ENCODE measurements at places on chromosomes 4 and X.

GRCh38 chrX:78106651-78106986 is 2.6 kb downstream of the PGK1 start:
- no peak for DNase-seq

GRCh38 chrX:125205918-125206665 is 113.6 kb upstream of the TEX13C start:
- DNase-seq = no peak

- no peak for DNase-seq
Observed at GRCh38 chr4:17398805-17399204, 113.1 kb downstream of the QDPR start.

GRCh38 chrX:64152857-64153256 is 52.7 kb downstream of the AMER1 start:
- no peak for DNase-seq

DNA sequence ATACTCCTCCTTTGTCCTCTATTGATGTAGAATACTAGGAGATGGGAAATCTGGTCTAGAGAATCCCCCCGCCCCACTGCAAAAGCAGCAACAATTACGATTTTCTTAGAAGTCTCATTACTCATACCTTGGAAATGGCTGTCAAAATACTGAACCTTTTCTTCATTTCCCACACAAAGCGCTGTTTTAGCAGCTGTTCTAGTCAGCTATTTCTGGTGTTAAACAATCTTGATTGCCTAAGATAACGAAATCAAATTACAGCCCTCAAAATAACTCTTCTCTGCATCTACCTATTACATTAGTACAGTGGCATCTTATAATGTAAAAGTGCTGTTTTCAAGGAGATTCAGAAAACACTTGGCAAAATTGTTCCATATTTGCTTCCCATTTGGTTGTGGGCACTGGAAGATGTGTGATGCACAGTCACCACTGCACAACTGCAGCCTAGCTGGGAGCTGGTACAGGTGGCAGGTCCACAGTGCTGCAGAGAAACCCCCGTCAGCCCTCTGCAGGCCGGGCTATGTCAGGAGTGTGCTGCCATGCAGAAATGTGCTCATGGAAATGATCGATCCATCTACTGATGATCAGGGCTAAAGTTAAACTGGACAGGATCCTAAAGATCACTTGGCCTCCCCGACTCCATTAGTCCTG is 50.4 kb downstream of the TBC1D9 start:
- DNase-seq = no peak

DNA sequence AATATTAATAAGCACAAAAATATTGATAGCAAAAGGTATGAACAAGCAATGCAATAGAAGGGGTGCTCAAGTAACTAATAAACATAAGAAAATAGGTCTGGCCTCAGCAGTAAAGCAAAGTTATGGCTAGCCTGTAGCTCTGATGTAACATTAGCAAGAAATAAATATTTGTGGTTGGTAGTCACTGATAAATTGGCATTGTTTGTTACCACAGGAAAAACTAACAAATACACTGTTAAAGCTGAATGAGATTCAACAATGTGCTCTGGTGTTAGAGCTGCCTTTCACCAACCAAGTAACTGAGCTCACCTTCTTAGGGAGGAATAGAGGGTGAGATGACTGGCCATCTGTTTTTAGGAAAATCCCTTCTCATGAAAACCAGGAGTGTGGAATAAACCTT is 71.4 kb downstream of the AREG start:
- DNase-seq = no peak

DNA sequence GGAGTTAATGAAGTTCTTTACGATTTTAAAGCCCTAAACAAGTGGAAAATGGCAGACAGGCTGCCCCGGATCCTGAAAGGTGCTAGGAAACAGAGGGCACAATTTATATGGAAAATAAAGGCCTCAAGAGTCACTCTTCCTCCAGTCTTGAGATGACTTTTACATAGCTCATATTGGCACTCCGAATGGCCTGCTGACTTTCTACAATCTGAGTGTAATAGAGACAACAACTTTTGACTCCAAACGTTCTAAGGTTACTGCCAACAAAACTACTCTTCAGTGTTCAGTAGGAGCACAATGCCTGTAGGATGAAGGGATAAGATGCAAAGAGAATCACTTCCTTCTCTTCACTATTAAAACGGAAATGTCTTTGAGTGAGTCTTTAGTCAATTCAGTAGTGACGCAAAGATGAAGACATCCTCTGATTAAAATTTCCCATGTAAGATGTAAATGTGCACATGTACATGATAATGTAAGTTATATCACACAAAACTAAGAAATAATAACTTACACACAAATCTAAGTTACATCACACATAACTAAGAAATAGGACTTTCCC is 40.5 kb downstream of the VEGFC start:
- no peak for DNase-seq

DNA sequence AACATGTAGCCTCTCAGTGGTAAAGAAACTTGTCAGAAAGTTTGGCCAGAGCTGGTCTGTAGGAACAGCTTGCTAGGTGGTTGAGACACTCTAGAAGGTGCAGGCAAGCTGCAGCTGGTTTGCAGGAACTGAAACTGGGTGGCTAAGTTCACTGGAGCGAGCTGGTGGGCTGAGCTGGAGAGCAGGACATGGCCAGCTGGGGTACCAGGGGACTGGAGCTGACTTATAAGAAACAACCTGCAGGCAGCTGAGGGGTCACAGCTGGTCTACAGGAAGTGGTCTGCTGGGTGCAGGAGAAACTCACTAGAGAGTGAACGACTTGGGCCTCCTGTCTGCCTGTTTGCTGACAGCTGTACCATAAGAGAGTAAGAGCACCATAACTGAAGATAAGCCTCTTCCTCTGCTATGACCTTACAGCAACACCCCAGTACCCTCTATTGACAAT is 157.1 kb upstream of the LNX1 start:
- DNase-seq = no peak

GRCh38 chr4:26613237-26613636 is 29.4 kb downstream of the TBC1D19 start:
- DNase-seq = no peak

GRCh38 chrX:153600032-153600373 is 1.1 kb upstream of the CCNQ start:
- DNase-seq = no peak

DNA sequence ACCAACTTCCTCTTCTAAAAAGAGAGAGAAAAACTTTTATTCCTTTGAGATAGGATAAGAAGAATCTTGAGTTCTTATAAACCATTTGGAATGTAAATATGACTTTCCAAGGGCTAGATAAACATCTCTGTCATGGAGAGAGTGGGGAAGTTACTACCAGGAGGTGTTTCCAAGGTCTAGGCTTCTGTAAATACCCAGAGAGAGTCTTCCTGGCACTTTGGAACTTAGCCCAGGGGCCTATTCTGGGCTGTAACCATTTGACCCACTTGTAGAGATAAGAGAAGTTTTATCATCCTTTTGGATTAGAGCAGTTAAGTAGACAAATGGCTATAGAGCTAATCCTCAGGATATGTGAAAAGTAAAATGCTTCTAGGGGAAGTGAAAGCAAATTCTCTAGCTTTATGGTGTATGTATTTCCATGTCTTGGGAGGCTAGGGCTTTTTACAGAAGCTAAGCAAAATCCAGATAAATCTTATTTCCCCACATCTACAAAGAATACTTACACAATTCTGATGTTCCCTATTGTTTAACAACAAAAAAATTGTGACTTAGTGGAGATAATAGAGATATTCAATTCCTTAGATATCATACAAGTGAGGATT is 51.1 kb downstream of the MCUB start:
- no peak for DNase-seq

DNA sequence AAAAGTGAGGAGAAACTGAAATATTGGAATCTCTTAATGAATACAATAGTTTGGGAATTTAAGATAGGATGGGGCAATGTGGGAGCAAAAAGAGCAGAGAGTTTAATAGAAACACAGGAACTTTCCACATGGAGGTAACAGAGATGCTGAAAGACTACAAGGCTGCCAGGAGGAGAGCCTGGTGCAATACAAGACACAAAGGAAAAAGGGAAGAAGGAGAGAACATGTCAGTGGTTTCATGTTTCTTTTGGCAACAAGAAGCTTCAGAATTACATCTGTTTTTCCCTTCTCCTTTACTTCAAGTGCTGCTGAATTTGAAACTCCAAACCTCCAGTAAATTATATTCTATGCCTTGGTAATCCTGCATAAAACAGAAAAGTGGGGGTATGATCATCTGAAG is 474.3 kb downstream of the FAT4 start:
- DNase-seq = no peak

DNA sequence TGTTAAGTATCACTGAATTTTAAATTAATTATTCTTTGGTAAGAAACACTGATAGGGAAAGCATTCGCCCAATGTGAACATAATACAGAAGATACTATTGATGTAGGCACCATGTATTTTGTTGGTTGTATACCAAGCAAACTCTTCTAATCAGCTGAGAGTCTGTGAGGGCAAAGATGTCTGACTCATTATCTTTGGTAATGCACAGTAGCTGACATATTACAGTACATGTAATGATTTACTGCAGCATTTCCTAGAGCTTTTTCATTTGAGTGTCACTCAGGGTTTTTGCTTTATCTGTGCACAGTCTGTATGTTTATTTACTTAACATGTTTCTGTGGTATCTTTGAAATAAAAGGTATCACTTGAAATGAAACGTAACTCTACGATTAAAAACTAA is 49.2 kb downstream of the CENPVL3 start:
- DNase-seq = no peak

DNA sequence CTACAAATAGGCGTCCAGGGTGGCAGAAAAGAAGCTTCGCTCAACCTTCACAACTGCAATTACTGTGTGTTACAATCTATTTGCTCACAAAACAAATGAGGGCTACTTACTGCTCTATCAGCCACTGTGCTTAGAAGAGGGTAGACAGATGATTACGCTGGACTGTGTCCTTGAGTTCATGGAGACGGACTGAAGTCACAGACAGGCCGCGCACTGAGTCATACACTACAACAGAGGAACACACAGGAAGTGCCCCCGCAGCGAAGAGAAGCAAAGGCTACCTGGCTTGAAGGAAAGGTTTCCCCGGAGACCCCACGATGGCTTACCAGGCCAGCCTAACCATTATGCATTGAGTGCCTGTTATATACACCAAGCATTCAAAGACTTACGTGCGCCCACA is 25.6 kb downstream of the FAT1 start:
- no peak for DNase-seq

DNA sequence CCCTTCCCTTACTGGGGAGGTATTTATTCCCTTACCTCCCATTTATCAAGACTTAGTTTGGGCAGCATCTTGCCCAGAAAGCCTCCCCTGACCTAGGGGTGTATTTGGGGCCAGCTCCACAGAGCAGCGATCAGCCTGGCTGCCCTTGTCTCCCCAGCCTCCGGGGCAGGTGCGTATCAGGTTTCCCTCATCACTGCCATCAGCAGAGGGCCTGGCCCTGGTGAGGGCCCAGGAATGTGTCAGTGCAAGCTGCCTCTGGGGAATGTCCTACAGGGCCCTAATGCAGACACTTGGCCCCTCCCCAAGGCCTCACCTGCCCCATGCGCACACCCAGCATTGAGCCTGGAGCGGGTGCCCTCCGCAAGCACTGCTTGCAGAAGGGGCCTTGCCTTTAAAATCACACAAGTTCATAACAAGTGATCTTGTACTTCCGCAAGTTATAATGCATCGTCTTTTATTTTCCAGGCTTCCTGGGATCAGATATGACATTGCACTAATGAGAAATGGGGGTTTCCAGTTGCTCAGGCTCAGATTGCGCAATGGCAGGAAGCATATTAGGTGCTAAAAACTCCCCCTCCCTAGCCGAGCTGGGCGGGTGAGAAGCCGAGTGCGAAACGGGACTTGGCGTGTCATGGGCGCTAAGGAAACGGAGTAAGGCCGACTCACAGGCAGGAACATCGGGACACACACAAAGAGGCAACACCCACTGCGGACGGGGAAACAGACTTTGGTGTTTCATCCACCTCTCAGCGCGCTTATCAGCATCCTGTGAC is 25.4 kb upstream of the AFAP1 start:
- no peak for DNase-seq

DNA sequence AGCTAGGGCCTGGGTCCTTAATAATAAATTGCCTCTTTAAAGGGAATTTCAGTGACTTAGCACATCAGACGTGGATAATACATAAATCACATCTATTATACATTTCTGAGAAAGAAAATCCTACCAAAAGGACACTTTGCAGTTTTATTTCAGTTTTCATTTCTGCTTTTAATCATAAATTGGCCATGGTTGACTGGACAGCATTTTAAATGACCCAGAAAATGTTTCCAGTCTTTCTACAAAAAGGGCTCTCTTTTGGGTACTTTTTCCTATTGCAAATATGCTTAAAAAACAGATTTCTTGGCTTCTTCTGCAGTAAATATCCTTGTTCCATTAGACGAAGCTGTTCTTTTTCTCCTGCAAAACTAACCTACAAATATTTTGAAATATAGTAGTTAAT is 41.4 kb upstream of the LPAR4 start:
- DNase-seq = no peak

GRCh38 chrX:30576881-30577280 is 685 bp downstream of the TASL start:
- DNase-seq = no peak

DNA sequence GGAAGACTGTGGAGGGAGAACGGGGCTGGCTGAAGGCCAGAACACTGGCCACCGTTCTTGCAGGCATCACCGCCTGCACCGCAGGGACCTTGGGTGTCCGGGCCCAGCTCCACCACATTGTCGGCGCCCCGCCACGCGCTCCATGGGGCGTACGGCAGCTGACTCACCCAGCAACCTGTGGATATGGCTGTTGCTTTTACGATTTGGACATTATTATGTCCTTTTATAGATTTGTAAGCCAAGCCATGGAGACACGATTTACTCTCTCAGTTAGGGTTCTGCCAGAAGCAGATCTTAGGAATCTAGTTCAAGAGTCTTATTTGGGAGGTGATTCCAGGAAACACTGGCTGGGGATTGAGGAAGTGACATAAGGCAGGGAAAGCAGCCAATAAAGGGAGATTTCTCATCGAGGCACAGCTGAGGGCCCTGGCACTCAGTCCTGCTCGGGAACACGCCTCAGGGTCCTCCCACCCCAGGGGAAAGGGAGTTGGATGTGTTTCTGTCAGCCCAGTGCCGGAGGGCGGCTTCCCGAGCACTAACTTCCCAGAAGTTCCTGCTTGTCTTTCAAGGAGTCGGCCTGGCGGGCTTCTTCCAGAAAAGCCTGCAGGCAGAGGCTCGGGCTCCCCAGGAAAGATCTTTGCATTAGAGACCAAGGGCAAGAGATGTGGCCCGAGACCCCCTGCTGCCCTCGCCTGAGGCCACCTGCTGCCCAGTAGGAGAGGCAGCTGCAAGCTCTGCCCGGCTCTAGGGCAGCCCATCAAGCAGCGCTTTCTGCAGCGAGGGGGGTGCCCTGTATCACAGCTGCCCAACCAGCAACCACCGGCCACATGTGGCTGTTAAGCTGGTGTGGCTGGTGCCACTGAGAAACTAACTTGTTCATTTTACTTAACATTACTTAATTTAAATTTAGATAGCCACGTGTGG is 52.9 kb downstream of the CRMP1 start:
- no peak for DNase-seq

DNA sequence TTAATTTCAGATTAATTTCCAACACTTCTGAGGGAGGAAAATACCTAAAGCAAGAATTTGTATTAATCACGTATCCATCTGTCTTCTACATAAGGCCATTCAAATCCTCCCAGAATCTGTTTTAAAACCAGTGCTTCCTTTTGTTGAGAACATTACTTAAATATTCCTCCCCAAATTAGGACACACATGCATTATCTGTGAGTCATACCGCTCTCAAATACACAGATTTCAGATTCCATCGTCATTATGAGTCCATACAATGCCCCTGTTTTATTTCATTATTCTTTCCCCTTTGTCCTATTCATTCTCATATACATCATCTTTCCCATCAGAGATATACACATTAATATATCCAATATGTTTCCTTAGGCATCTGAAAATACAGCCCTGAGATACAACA is 57.3 kb upstream of the PRSS12 start:
- no peak for DNase-seq

Measured in stimulated activated CD4-positive, alpha-beta T cell treated with anti-CD3 and anti-CD28 coated beads, Interleukin-15, amount 100 ng/mL, for 1 hour (primary cell).